ENCODE measurements at places on chromosomes 7 and 10.

DNA sequence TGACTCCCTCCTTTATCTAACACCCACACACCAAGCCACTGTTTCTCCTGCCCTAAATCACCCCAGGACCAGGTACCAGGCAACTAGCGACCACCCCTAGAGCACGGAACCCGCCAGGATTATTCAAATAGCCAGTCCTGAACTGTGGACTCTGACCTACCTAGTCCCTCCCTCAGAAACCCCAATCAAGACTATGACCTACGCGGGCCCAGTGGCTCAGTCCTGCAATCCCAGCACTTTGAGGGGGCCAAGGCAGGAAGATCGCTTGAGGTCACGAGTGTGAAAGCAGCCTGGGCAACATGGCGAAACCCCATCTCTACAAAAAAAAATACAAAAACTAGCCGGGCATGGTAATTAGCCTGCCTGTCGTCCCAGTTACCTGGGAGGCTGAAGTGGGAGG, 232.8 kb upstream of the FOXK1 start:
- no peak overlapping the region for H3K4me3 ChIP-seq
- DNase-seq = no peak
- no peaks in the 10 kb centered on the region for H3K4me1 ChIP-seq
- no peaks in the 10 kb centered on the region for H3K36me3 ChIP-seq

DNA sequence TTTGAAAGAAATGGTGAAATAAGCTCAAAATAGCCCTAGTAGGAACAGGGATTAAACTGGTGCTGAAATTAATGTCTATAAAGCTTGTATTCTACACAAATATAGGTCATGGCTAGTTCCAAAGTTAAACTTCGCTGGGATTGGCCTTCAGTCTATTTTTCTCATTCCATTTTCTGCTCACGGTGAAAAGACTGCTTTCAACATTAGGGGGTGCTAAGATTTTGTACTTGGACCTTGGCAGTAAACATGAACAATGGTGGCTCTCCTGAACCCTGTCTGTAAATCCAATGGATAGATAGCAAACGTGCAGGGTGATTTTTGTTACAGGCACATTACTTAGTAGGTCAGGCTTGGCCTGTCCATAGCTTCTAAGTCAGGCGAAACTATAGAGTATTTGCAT, 36.0 kb upstream of the RSU1 start:
- H3K27ac ChIP-seq = no peak overlapping the region
- no peaks in the 10 kb centered on the region for H3K4me1 ChIP-seq
- no peaks in the 10 kb centered on the region for H3K27me3 ChIP-seq
- H3K4me3 ChIP-seq = no peak overlapping the region

DNA sequence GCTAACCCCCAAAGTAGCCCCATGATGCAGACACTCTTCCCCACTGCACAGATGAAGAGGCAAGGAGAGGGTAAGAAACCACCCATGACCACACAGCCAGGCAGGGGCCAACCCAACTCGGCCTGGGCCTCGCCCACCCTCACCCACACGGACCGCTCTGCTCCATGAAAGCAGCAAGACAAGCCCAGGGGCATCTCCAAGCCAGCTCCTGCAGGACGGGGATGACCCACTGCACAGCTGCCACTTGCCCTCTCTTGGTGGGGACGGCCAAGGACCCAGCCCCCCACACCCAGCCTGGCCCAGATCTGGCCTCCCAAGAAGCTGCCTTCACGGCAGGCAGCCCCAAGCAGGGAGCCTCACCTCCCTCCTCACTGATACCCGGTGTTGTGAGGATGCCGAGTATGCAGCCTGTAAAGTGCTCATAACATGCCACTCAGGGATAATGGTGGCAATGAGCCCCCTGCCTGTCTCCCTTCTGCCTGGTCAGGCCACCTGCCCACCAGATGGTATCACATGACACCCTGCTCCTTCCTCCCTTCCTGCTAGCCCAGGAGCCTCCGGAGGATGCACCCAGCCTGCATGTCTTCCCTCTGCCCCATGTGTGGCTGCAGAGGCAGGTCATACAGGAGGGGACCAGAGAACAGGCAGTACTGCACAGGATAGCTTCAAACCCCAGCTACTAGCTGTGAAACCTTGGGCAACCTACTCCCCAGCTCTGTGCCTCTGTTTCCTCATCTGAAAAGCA, 23.3 kb downstream of the OGDHL start:
- no peak overlapping the region for H3K4me3 ChIP-seq
- H3K36me3 ChIP-seq = no peaks in the 10 kb centered on the region
- H3K27ac ChIP-seq = no peak overlapping the region
- DNase-seq = no peak
- no peaks in the 10 kb centered on the region for H3K27me3 ChIP-seq

DNA sequence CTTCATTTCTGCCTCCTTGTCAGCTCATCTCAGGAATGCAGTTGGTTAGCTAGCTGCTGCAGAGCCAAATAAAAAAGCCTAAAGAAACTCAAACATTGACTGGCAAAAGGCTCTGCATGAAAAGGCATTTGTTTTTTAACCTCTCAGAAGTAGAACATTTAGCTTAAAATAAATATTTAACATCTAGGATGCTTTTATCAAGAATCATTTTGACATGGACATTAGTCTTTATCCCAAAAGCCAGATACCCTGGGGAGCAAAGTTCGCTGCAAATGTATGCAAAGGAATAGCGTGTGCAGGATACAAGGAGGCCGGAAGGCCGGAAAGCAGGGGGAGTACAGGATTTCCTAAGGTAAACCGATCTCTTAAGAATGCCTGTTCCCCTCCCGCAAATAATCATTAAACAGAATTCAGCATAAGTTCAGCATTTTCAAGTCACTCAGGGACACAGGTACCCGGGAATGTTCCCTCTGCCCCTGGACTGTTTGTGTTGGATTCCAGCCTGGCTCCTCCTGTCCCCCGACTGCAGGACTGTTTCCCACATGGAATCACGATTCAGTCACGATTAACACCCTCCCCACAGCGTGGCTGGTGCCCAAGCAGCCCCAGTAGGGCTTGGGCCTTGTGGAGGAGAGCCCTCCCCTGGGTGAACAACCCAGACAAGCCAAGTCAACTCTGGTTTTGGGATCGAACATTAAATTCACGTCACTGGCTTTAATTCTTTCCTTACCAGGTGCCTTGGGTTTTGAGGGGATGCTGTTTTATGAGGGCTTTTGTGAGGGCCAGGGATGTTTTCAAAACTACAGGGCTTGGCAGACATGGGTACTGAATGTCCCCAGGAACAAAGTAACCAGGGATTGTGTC, 97.8 kb downstream of the HIPK2 start:
- peaks cover 2% of the 10 kb centered on the region for H3K36me3 ChIP-seq
- DNase-seq = no peak
- no peaks in the 10 kb centered on the region for H3K27me3 ChIP-seq
- peak overlapping the region; percentile 58 for H3K27ac ChIP-seq
- H3K4me1 ChIP-seq = peaks cover 45% of the 10 kb centered on the region
- H3K4me3 ChIP-seq = no peak overlapping the region

GRCh38 chr7:47572094-47572445, 9.8 kb downstream of the TNS3 start:
- H3K36me3 ChIP-seq = no peaks in the 10 kb centered on the region
- no peak overlapping the region for H3K27ac ChIP-seq
- no peaks in the 10 kb centered on the region for H3K27me3 ChIP-seq
- no peak overlapping the region for H3K4me3 ChIP-seq
- no peak for DNase-seq
- H3K4me1 ChIP-seq = peaks cover 32% of the 10 kb centered on the region

DNA sequence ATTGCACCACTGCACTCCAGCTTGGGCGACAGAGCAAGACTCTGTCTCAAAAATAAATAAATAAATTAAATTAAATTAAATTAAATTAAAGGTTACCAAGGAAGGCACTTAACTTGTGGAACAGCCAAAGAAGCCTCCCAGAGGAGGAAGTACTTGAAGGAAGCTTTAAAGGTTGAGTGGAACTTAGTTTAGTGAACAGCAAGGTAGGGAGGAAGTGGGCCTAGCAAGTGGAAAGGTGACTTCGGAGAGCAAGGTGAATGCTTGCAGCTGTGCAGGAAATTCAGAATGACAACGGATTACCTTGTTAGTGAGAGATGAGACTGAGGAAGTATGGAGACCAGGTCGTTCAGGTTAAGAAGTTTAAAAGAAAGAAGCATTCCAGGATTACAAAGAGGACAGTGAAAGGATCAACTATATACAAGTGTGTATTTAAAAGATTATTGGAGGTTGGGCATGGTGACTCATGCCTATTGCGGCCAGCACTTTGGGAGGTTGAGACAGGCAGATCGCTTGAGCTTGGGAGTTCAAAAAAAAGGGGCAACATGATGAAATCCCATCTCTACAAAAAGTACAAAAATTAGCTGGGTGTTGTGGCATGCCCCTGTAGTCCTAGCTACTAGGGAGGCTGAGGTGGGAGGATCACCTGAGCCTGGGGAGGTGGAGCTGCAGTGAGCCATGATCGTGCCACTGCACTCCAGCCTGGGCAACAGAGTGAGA, 12.8 kb upstream of the RPEL1 start:
- H3K4me3 ChIP-seq = no peak overlapping the region
- no peaks in the 10 kb centered on the region for H3K27me3 ChIP-seq
- no peaks in the 10 kb centered on the region for H3K36me3 ChIP-seq
- H3K27ac ChIP-seq = no peak overlapping the region

DNA sequence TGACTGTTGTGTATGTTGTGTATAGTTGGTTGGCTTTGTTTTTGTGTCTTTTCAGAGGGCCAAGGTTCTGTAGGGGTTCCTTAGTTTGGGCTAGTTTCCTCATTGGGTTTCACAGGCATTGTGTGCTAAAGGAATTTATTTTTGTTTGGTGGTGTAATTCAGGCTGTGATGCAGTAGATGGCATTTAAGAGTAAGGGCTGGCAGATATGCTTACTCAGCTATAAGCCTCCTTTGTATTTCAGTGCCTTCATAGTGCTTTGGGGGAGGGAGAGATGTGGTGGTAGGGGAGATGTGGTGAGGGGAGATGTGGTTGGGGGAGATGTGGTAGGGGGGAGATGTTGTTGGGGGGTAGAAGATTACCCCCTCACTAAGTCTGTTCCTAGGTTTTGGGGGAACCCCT, 91.7 kb downstream of the SLC25A40 start:
- no peaks in the 10 kb centered on the region for H3K36me3 ChIP-seq
- H3K4me1 ChIP-seq = no peaks in the 10 kb centered on the region
- no peak for DNase-seq
- H3K27ac ChIP-seq = no peak overlapping the region
- no peaks in the 10 kb centered on the region for H3K27me3 ChIP-seq

Measured in GM12878 (cell line).